Amygdala (tissue), 56 donors: ENCODE measurements at places on chromosomes 4 and X.
A peak's percentile ranks its signal among the peaks of the same experiment; 100 is the strongest.

- no peak for DNase-seq
These were observed 843.4 kb downstream of the FSTL5 start for GRCh38 chr4:161320377-161320776.

GRCh38 chrX:153342762-153343558 lies 9.0 kb downstream of the ZNF275 start:
- no peak for DNase-seq

GRCh38 chrX:24259544-24260240 lies 54.2 kb downstream of the SUPT20HL2 start:
- DNase-seq: peak; percentile 0

DNA sequence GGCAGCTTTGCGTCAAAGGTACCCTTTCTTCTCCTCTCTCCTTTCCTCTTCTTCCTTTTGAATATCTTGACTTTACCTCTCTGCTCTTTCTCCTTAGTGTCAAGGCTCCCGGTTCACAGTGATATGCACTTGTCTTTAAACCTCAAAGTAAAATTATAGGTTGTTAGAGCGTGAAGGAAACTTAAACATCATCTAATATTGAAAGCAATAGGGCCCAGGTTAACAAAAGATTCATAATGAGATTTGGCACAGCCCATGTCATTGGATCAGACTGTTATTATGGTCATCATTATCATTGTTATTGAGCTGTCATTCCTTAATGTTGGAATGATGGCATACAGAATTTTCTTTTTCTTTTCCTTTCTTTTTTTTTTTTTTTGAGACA lies 32.5 kb downstream of the FTHL17 start:
- no peak for DNase-seq

GRCh38 chr4:115537387-115537786 lies 424.0 kb upstream of the NDST4 start:
- no peak for DNase-seq

- DNase-seq: no peak
These were observed 2.0 kb upstream of the MXD4 start for GRCh38 chr4:2263926-2264321.

DNA sequence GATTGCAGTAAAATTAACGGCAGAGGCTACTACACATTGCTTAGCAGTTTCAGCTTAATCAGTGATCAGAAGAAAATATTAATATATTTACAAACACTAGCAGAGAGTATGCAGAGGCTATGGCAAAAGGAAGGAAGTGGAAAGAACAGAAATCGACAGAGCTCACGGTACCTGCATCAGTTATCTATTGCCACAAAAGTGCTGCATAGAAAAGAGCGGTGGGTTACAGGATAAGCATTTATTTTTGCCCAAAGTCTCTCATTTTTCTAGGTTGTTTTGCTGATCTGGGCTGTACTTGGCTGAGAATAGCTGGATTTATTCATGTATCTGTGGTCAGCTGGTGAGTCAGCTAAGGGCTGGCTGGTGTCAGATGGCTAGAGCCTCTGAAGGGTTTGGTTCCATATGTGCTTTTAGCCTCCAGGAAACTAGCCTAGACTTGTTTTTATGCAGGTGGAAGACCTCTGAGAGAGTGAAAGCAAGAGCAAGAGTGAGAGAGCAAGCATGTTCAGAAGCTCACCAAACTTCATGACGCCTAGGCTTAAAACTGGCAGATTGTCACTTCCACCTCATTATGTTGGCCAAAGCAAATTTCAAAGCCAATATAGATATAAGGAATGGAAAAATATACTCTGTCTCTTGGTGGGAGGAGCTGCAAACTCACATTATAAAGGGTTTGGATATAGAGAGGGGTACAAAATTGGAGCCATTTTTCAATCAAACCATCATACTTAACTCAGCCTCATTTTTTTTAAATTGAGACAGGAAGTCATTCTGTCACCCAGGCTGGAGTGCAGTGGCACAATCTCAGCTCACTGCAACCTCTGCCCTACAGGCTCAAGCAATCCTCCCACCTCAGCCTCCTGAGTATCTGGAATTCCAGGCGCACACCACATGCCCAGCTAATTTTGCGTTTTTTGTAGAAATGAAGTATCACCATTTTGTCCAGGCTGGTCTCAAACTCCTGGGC lies 153.2 kb upstream of the RPL34 start:
- DNase-seq: no peak

DNA sequence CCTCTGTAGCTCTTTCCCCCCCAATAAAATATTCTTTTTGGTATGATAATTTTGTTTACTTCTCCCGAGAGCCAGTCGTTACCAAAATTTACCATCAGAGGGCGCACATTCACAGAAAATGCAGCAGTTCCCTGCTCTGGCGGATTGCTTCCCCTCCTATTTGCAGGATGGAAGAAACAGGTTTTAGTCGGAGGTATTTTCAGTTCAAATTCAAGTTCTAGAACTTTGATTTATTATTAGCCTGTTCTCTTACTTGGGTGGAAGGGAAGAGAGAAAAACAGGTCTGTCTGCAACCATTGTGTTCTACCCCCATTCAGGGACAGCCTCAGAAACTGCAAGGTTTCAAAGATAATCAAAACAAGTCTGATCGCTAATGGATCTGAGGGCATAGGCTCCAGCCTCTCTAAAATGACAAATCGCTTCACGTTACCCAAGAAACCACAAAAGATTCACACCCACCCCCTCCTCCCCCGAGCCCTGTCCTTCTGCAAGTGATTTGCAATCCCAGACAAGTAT lies 263.8 kb upstream of the RPS6KA3 start:
- peak; percentile 7 for DNase-seq

GRCh38 chr4:172818901-172819300 lies 349.7 kb upstream of the GALNT7 start:
- no peak for DNase-seq

DNA sequence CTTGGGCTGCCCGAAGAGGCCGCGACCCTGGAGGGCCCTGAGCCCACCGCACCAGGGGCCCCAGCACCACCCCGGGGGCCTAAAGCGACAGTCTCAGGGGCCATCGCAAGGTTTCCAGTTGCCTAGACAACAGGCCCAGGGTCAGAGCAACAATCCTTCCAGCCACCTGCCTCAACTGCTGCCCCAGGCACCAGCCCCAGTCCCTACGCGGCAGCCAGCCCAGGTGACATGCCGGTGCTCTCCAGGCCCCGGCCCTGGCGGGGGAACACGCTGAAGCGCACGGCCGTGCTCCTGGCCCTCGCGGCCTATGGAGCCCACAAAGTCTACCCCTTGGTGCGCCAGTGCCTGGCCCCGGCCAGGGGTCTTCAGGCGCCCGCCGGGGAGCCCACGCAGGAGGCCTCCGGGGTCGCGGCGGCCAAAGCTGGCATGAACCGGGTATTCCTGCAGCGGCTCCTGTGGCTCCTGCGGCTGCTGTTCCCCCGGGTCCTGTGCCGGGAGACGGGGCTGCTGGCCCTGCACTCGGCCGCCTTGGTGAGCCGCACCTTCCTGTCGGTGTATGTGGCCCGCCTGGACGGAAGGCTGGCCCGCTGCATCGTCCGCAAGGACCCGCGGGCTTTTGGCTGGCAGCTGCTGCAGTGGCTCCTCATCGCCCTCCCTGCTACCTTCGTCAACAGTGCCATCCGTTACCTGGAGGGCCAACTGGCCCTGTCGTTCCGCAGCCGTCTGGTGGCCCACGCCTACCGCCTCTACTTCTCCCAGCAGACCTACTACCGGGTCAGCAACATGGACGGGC lies 579 bp downstream of the ABCD1 start:
- no peak for DNase-seq

- DNase-seq: no peak
These were observed 446.8 kb downstream of the TRAM1L1 start for GRCh38 chr4:116638592-116638991.

GRCh38 chr4:43456383-43456782 lies 563.9 kb downstream of the GRXCR1 start:
- DNase-seq: no peak

- peak; percentile 1 for DNase-seq
These were observed 243.8 kb upstream of the JADE1 start for GRCh38 chr4:128565565-128566186.

- no peak for DNase-seq
These were observed 1365.2 kb downstream of the STIM2 start for GRCh38 chr4:28225689-28226353.

DNA sequence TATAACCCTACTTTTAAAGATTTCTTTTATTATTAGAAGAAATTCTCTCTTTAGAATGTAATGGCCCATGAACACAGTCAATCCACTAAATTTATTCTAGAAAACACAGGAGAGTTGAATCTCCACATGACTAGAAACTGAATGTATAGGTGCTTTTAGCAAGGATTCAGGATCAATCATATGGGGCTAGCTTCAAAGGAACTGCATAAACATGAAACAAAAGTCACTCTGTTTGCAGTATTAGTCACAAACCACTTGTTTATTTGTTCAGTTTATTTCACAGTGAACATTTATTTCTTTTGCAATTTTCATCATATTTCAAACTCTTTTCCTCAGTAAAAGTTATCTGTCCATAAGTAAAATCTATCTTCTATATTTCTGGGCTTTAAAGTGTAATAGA lies 1604.6 kb downstream of the PCDH18 start:
- DNase-seq: no peak

DNA sequence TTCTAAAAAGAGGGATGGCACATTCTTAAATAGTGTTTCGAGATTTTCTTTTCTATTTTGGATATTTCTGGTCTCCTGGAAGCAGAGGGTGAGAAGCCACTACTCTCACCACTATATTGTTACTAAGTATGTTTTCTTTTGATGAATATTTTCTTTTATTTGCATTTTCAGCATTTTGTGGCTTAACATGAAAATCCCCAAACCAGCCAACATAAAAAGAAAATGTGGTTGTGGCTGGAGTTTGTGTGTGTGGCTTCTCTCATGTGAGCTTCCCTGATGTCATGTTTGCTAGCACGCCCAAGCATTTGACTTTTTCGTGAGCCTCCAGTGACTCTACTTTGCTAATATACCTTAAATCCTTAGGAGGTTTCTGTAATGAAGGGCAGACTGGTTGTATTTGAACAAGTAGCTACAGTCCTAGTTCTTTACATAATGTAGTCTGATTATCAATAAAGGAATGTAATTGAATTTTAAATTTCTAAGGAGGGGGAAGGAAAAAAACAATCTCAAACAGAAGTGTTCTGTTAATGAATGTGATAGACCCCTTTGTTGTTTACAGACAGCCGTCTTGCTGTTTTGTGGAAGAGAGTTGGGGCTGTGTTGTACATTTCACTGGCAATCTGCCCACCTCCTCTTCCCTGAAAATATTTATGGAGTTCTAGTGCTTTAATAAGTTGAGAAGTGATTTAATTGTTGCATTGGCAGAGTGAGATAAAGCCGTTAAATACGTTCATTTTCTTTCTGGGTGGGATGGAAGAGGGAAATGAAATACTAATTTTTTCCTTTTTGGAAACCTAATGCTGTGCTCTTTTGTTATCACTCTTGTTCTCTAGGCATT lies 114.6 kb downstream of the ARHGAP10 start:
- no peak for DNase-seq

DNA sequence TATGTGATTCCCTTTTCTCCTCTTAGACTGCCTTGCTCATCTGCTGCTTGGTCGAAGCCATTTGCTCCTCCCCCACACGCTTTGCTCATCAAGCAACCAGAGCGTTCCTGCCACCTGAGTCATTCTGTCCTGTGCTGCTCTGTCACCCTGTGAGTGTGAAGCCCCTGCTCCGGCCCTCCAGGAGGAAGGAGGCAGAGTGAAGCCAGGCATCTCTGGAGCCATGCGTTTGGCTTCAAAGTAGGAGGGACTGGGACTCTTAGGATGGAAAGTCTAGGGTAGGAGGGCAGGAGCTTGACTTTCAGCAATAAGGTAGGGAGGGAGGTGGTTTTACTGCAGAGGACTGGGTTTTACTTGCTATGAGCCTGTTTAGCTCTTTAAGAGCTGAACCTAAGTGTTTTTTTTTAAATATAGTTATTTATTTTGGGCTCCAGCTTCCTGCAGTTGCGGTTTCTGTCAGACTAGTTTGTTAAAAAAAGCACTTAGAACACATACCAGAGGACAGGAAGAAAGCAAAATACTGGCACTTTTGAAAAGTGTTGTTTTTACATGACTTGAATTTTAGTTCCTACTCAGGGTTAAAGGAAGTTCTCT lies 63.6 kb downstream of the SPINK2 start:
- DNase-seq: no peak

- no peak for DNase-seq
These were observed 125.8 kb upstream of the RXFP1 start for GRCh38 chr4:158395889-158396288.

DNA sequence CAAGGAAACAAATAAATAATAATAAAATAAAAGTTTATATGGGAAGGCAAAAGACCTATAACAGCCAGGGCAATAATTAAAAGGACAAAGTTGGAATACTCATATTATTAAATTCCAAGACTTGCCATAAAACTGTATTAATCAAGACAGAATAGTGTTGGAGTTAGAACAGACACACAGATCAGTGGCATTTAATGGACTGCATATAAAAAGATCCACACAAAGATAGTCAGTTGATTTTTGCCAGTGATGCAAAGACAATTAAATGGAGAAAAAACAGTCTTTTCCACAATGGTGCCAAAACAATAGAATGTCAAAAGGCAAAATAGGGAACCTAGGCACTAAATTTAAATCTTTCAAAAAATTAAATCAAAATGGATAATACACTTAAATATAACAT lies 587.1 kb upstream of the GRIA3 start:
- DNase-seq: no peak

GRCh38 chrX:41384051-41384705 lies 50.2 kb downstream of the DDX3X start:
- DNase-seq: no peak

GRCh38 chr4:62087706-62088105 lies 887.6 kb downstream of the ADGRL3 start:
- no peak for DNase-seq

GRCh38 chrX:72060196-72060920 lies 71.4 kb downstream of the RTL5 start:
- DNase-seq: peak; percentile 35

DNA sequence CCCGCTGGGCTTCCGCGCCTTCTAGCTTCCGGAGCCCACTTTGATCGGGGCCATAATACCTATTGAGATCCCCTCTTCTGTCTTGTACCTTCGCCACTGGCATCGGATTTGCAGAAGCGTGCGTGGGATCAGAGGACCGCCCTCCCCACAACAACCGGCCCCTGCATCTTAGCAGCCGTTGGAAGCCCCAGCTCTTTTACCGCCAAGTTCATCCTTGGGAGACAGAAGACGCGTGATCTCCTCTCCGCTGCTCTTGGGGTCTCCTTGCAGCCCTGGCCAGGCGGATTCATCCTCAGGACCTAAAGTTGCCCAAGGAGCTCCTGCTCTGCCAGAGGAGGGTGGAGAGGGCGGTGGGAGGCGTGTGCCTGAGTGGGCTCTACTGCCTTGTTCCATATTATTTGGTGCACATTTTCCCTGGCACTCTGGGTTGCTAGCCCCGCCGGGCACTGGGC lies 1.6 kb downstream of the SLIT2 start:
- DNase-seq: peak; percentile 20

- DNase-seq: no peak
These were observed 239.4 kb downstream of the SPATA18 start for GRCh38 chr4:52290466-52290865.

DNA sequence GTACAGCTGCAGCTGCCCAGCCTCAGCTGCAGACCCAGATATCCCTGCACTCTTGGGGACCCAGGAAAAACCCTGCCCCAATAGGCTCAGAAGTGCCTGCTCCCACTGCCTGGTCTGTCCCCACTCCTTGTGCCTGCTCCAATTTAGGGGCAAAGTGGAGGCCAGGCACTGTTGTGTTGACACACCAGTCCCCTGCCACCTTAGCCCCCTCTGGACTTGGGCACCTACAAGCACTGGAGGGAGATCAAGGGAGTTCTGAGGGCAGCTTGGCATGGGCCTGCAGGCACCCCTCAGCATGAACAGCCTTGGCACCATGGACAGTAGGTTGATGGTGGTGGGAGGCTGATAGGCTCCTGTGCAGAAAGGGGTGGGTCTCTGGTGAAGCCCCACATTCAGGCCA lies 2020.8 kb upstream of the ADGRL3 start:
- no peak for DNase-seq

GRCh38 chr4:88441696-88442095 lies 15.2 kb upstream of the HERC5 start:
- no peak for DNase-seq
